ENCODE measurements at places on chromosomes 7 and 10.

- no peak for DNase-seq
Measured at GRCh38 chr10:94016727-94017714, 23.3 kb downstream of the PLCE1 start.

GRCh38 chr7:107937531-107937930 is 46.5 kb downstream of the DLD start:
- DNase-seq, result peak; percentile 37

DNA sequence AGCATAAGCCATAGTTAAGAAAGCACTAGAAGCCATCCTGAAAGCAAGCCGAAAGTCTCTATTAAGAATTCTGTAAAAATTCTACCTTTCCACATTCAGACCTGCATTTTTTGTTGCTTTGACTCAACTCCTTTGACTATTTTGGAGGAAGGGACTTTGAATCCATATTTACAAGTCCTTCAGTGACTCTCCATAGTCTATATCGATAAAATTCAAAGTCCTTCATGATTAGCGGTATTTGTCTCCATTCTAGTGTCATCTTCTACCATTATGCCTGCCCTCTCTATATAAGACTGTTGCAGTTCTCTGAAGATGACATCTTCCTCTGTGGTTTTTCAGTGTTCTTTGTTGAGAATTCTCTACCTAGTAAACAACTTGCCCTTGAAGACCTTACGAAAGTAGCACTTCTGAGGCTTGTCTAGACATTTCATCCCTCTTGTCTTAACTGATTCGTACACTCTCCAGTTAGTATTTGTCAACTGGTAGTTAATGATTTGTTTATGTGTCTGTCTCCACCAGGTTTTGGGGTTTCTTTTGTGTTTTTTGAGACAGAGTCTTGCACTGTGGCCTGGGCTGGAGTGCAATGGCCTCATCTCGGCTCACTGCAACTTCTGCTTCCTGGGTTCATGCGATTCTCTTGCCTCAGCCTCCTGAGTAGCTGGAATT is 1.7 kb downstream of the CCSER2 start:
- no peak for DNase-seq

GRCh38 chr10:21090609-21091082 is 193.5 kb upstream of the NEBL start:
- no peak for DNase-seq

GRCh38 chr7:129750091-129750490 is 138.6 kb downstream of the NRF1 start:
- no peak for DNase-seq

DNA sequence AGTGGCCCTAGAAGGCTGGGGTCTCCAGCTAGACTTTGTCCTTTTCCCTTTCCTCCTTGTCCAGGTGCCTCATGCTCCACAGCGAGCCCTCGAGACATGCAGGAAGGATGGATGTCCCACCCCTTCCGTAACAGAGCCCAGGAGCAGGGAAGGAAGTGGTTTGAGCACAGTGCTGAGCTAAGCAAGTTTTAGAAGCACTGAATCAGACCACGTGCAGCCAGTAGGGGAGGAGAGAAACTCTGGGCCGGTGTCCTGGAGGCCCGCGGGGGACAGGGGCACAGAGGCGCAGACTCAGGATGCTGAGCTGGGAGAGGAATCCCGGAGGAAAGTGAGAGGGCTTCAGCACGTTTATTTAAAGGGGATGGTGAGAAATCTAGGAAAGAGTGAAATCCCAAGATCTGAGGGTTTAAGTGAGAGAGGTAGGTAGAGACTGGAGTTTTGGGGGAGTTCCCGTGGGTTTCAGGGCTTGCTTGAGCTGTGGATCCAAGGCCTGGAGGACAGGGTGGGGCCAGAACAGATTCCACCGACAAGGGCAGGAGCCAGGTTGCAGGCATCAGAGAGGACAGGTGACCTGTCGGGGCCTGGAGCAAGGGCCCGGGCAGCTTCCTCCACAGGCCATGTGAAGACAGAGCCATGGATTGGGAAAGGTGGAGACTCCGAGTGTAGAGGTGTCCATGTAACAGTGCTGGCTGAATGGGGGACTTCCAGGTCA is 4.4 kb upstream of the IRF5 start:
- DNase-seq, result no peak

DNA sequence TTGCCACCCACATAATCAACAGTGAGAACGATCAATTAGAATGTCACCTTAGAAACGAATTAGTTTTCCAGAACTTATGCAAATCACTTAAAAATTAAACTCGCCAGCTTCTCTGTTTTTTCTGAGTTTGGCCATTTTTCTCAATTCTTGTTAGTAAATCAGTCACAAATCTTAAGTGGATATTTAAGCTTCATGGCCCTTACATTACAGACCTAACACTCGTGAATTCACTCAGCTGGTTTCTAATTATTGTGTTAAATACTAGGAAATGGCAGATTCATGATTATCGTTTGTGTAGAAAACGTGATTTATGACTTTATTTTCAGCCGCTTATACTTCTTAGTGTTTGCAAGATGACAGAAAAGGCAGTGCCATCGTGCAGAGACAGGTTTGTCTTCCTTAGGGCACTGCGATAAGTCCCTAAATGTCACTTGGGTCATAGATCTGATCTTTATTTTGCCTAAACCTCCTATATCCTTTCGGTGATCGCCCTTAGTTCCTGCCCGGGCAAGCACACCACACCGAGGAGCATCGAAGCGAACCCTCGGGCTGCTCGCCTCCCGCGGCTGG is 587 bp upstream of the CELF2 start:
- peak; percentile 12 for DNase-seq

GRCh38 chr7:30970074-30970473 is 6.3 kb downstream of the GHRHR start:
- no peak for DNase-seq

DNA sequence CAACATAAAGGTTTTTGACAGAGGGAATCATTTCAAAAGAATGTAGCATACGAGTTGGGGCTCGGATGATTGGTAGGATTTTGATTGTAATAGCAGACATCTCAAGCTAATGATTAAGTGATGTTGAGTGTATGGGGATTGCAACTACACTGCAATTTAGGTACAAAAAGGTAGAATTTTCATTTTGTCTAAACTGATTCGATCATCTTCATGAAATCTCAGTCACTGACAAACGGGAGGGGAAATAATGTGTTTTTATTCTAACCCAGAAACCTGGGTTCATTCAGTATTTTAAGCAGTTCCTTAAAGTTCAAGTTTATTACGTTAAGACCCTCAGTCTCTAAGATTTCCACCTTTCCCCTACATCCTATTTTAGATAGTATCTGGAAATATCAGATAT is 3.9 kb upstream of the PHYHIPL start:
- DNase-seq, result no peak
